ENCODE measurements at places on chromosomes 4 and X.

- DNase-seq: no peak
These were observed 247.9 kb downstream of the ARHGAP24 start for GRCh38 chr4:85722807-85723206.

DNA sequence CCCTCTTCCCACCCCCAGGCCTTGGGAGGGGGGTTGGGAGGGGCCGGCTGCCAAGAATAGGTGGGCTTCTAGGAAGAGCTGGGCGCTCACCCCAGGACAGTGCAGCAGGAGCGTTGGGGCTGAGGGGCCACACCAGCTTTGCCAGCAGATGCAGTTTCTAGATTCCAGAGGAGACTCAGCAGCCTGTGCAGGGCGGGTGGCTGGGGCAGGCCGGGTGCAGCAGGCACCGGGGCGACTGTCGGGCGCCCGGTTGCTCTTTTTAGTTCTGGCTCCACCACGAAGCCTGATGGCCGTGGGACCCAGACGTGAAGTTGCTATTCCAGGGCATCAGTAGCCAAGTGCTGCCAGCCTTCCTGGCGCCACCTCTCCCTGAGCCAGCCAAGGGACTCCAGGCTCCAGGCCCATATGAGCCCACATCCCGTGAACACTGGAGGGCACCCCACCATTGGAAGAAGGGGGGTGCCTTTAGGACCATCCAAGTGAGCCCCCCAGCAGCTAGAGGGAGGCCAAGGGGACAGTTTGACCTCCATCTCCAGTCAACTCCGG, 5.8 kb downstream of the SSR4 start:
- DNase-seq: no peak

DNA sequence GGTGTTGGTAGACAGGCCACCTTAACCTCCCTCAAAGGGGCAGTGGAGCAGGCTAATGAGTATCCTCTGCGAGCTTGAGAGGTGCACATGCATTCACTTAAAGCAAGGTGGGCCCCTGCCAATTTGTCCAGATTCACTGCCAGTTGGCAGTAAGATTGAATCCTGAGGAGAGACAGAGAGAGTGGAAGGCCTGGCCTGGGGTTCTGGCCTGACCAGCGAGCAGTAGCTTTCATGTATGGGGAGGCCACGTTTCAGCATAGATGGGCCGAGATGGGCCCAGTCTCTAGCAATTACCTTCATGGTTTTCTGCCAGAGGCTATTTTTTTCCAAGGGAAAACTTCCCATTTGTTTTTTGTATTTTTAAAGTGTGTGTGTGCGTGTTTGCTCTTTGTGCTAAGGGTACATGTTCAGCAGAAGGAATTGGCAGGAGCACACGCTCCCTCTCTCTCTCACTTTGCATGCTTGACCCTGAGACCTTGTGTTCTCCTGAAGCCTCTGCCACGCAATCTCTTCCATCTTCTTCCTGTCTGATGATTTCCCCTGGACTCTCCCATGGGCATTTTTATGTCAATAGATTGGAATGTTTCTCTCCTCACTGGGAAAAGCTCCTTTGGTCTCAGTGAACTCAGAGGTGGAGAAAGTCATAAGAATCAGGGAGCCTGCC, 215.8 kb upstream of the SFRP2 start:
- DNase-seq: no peak

DNA sequence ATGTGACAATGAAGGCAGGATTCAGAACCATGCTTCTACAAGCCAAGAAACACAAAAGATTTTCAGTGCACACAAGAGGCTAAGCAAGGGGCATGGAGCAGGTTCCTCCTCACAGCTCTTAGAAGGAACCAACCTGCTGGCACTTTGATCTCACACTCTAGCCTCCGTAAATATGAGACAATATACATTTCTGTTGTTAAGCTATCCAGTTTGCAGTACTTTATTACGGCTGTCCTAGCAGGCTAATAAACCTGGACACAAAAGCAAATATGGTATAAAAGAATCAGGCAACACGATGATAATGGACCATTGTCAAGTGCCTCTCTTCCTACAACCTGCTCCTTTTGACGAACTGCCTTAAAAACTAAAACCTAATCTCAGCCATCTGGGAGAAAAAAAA, 114.5 kb downstream of the ZAR1 start:
- DNase-seq: no peak

DNA sequence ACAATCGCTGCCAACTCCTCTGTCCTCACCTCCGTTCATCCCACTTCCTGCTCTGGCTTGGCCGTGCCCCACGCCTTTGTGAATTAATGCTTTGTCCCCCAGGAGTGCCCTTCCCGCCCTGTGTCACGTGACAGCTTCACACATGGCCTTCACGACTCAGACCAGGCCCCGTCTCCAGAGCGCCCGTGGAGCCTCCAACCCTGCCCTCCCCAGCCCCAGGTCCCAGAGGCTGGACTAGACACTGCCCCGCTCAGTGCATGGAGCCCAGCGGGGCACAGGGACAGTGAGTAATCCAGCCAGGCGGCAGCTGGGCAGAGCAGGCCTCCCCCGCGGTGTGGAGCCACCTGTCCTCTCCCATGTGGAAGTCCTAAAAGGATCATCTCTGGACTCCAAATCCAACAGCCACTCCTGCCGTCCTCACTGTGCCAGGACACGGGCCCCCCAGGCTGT, 7.4 kb downstream of the ADRA2C start:
- no peak for DNase-seq

DNA sequence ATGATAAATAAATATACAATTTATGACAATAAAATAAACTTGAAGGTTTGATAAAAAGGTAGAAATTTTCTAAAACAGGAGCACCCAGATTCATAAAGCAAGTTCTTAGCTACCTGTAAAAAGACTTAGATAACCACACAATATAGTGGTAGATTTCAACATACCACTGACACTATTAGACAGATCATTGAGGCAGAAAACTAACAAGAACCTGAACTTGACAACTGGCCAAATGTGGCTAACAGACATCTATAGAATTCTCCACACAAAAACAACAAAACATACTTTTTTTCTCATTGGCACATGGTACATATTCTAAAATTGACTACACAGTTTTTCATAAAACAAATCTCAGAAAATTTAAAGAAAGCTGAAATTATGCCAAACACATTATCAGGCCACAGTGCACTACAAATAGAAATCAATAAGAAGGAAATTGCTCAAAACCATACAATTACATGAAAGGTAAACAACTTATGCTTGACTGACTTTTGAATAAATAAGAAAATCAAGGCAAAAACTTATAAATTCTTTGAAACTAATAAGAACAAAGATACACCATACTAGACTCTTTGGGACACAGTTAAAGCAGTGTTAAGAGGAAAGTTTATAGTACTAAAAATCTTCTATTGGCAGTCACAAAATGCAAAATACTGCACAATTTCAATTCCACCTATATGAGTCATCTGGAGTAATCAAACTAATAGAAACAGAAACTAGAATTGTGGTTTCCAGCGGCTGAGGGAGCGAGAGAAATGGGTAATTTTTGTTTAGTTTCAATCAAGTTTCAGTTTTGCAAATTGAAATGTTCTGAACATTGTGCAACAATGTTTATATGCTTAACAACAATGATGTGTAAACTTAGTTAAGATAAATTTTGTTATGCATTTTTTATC, 925.6 kb downstream of the SH3BGRL start:
- DNase-seq: no peak

DNA sequence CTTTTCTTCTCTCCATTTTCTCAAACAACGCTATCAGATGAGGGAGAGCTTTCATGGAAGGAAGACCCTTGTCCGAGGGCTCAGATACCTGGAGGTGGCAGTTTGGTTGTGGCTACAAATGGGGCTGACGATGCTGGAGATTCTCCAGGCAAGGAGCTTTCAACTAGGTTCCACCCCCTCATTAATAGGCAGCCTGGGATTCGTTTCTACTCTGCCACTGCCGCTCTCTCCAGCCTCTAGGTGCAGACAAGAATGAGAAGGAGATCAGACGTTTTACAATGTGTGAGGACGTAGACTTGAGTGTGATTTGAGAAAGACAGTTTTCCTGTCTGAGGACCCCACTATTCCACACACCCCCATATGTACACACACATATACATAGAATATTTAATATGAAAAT, 53.1 kb downstream of the ETNPPL start:
- no peak for DNase-seq

DNA sequence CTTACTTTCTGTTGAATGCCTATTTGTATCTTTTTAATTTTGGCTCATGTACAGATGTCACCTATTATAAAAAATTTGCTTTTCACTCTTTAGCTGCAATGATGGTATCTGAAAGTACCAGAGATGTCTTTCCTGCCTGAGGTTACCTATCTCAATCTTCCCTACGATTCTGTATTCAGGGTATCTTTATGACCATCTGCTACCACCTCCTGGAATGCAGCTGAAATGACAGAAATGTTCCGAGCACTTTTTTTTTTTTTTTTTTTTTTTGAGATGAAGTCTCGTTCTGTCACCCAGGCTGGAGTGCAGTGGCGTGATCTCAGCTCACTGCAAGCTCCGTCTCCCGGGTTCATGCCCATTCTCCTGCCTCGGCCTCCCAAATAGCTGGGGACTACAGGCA, 136.4 kb downstream of the REPS2 start:
- peak; percentile 22 for DNase-seq

GRCh38 chr4:169741569-169741968, 16.2 kb downstream of the HPF1 start:
- DNase-seq: no peak

GRCh38 chrX:147945286-147945685, 33.6 kb downstream of the FMR1 start:
- DNase-seq: no peak

DNA sequence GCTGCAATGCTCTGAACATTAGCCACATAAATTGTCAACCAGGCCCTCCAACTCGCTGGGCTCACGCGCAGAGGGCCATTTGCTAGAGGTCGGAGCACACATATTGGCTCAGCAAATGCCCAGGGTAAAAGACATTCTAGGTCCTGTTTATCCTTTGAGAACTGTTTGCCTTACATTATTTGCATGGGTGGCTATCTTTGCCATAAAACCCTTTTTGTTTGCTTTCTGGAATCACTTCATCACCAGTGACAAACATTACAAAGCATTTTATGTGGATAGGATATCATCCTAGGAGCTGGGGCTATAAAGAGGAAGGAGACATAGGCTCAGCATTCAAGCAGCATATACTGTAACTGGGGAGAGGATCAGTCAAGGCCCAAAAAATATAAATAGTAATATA, 149.2 kb upstream of the RAI2 start:
- DNase-seq: no peak

DNA sequence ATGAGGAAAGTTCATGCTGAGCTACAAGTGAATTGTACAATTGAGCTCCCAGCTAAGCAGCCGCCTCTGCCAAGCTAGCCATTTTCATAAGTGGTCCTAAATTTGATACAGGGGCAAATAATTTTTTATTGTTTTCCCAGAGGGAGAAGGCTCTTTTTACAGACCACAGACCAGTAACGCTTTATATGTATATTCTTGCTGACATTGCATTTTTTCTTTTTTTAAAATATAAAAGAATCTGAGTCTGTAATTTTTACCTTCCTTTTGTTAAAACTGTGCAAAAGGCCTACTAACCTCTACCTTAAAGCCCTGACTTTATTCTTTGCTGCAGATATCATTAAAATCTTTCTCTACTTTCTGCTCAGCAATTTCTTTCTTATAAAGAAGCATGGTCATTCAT, 501.2 kb upstream of the INTU start:
- DNase-seq: no peak

DNA sequence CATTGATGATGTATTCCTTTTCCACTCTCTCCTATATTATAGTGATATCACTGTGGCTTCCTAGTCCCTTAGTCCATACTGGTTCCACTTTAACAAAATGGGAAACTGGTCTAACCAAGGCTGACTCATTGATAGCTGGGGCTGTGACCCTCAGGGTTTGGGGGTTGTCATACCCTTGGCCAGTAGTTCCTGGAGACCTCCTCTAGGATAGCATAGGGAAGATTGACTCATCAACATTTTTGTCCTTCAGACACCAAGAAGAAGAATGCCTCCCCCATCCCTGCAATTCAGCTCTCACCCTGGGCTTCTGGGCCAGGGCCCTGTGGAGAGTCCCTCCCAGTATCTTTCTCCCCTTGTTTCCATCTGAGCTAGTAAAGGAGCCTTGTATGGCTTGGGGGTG, 68.8 kb upstream of the PRPS1 start:
- no peak for DNase-seq

GRCh38 chr4:19850909-19851308, 400.8 kb upstream of the SLIT2 start:
- no peak for DNase-seq

GRCh38 chrX:72126048-72126415, 5.7 kb downstream of the RTL5 start:
- no peak for DNase-seq

GRCh38 chrX:7065473-7065872, 82.0 kb upstream of the STS start:
- DNase-seq: no peak

DNA sequence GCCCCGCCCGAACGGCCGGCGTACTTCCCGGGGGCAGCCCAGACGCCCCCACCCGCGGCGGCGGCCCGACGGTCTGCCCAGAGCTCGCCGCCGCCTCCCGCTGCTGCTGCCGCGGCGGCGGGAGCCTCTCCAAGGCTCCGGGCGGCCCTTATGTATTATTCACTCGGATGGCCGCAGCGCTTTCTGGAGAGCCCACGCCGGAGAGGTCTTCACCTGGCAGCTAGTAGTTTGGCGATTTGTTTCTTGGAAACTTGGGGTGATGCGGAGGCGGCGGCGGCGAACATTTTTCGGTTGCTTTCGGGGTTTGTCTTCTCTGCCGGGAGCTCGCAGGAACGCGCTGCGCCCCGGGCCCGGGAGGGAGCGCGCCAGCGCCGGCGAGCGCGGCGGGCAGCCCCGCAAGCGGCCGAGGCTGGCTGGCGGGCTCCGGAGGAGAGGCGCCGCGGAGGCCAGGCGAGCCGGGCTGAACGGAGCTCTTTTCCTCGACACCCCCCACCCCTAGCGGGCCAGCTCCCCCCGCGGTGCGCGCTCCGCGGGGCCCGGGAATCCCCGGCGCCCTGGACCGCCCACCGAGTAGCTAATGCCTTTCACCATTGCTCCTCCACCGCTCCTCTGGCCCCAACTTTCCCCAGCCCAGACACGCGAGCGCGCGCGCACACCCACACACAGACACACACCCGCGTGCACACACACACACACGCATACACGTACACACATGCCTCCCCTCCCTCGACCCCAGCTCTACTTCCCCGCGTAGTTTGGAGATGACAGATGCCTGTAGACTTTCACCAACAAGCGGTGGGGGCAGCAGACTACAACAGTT, 113.5 kb downstream of the DHX15 start:
- DNase-seq: peak; percentile 41

- no peak for DNase-seq
These were observed 11.8 kb downstream of the GAB1 start for GRCh38 chr4:143348233-143349077.

DNA sequence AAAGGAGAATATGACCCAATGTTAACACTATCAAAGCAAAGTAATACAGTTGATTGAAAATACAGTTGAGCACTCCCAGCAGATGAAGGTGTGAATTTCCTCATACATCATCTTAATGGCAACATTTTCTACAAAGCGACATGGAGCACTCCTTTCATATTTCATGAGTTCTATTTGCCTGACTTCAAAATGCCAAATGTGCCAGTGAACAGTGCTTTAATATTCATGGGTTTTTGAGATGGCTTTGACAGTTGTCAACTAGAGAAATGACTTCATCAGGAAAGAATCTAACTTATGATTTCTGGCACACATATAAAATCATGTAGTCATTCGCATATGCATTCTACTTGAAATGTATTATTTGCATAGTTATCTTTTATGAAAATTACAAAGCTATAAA, 222.4 kb downstream of the GALNTL6 start:
- no peak for DNase-seq

- no peak for DNase-seq
These were observed 19.2 kb downstream of the ALPK1 start for GRCh38 chr4:112316360-112316759.

All from ELF-1 (cell line).